Fibroblast of mammary gland (primary cell): ENCODE measurements at places on chromosomes 2 and 18.
A peak's percentile ranks its signal among the peaks of the same experiment; 100 is the strongest.

- no peak for DNase-seq
Measured at GRCh38 chr2:108279468-108279867, 9.2 kb upstream of the SULT1C2 start.

GRCh38 chr2:218354850-218355443 lies 1.7 kb upstream of the CATIP start:
- DNase-seq = no peak

- peak; percentile 44 for DNase-seq
Measured at GRCh38 chr2:197993830-197994229, 189.4 kb downstream of the PLCL1 start.

DNA sequence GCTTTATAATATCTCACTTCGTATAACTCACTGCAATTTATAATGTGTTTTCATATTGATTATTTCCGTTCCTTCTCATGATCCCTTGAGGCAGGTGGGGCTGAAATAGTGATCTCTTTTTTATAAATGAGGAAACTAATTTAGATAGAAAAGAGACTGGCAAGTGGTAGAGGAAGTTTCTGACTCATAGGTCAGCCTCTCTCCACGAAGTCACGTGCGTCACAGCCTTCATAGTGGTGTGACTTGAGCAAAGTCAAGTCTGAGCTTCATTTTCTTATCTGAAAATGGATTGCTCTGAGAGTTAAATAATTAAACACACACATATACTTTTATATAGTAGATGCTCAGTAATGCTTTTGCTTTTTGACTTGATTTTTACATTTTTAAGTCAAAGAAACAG lies 19.9 kb downstream of the ABCG5 start:
- DNase-seq = peak; percentile 75
